ENCODE measurements at places on chromosomes 5 and 9.

- DNase-seq, result no peak
These were observed 331.0 kb upstream of the EDIL3 start for GRCh38 chr5:84715686-84716085.

DNA sequence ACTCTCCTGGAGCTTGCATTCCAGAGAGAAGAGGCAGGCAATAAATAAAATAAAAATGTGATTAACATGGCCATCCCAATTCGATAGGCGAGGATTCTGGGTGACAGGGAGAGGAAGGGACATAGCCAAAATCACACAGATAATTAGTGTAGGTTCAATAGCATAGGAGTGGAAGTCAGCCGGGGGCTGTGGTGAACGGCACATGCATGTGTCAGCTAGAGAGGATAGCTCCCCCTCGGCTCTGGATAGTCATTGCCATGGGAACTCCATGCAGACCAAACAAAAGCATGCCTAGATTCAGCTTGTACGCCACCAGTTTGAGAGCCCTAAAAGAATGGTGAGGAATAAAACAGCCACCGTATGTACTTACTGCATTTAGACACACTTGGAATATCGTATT, 223.5 kb downstream of the GRIA1 start:
- no peak for DNase-seq

DNA sequence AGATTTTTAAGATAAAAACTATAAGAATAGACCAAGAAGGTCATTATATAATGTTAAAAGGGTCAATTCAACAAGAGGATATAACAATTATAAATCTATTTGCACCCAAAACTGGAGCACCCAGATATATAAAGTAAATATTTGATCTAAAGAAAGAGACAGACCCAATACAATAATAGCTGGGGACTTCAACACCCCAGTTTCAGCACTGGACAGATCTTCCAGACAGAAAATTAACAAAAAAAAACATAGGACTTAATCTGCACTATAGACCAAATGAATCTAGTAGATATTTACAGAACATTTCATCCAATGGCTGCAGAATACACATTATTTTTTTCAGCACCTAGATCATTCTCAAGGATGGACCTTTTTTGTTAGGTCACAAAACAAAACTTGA, 331.9 kb downstream of the SPOCK1 start:
- DNase-seq, result no peak

- no peak for DNase-seq
These were observed 2.0 kb upstream of the ARHGEF28 start for GRCh38 chr5:73623901-73624404.

- no peak for DNase-seq
These were observed 33.8 kb upstream of the CAST start for GRCh38 chr5:96628406-96628805.

GRCh38 chr5:14871214-14872069, at the start of gene ANKH:
ANKH (minus strand) TSS chr5:14871778; CDS start chr5:14871447, 331 bp downstream.
- peak; percentile 85 for DNase-seq
